ENCODE measurements at places on chromosomes 4 and X.

GRCh38 chrX:39822133-39822748, 275.5 kb downstream of the BCOR start:
- DNase-seq, result no peak

DNA sequence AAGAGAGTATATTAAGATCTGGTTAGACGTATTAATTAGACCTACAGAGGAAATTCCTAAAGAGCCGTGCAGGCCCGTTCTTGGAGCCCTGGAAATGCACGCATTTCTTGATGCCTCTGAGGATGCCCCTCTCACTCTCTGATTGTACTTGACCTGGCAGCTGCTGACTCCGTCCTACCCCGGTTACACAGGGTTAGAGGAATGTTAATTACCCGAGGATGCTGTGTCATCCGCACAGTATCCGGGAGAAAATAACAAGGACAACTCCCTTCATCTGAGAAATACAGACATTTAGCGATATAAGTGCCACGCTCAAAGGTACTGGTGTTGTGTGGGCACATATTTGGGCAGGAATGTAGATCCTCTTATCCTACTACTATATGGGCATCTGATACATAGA, 404.6 kb upstream of the FAT1 start:
- no peak for DNase-seq

GRCh38 chr4:64384237-64385203, 24.7 kb downstream of the TECRL start:
- no peak for DNase-seq

GRCh38 chr4:617644-618641, 7.4 kb upstream of the PDE6B start:
- no peak for DNase-seq

GRCh38 chr4:140653718-140654494, 85.1 kb upstream of the UCP1 start:
- no peak for DNase-seq

- no peak for DNase-seq
These were observed 38.7 kb upstream of the KCTD8 start for GRCh38 chr4:44487341-44487740.

DNA sequence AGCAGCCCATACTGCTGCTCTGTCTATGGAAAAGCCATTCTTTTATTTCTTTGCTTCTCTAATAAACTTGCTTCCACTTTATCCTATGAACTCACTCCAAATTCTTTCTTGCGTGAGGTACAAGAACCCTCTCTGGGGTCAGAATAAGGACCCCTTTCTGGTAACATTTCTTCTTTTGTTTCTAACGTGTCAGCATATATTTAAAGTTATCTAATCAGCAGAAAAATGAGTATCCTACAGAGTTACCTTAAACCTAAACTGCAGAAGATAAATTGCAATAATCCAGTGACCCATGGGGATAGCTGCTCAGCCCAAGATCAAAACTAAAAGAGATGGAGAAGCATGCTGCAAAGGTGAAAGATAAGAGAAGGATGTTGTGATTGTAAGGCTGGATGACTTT, 4.0 kb downstream of the ADH5 start:
- no peak for DNase-seq

DNA sequence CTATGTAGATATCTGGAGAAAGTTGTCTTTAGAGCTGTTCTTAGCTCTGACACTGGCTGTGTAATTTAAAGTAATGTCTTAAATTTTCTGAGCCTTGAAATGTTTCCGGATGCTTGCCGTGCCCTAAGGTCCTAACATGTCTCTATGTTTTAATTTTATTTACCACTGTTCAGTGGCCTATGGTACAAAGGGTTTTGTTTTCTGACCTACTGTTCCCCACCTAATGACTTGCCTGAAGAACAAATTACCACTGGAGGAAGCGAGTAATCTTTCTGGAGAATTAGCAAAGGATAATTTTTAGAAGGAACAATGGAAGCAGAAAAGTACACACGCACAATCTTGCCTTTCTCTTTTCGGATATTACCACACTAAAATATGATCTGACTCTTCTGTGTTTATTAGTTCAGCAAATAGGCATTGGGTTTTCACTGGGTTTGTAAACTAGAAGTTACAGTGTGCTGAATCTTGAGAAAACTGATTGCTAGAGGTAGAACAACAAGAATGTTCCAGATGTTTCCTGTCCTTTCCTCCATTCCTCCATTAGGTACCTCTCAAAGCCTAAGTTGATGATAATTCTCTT, 435.9 kb downstream of the PACRGL start:
- no peak for DNase-seq

DNA sequence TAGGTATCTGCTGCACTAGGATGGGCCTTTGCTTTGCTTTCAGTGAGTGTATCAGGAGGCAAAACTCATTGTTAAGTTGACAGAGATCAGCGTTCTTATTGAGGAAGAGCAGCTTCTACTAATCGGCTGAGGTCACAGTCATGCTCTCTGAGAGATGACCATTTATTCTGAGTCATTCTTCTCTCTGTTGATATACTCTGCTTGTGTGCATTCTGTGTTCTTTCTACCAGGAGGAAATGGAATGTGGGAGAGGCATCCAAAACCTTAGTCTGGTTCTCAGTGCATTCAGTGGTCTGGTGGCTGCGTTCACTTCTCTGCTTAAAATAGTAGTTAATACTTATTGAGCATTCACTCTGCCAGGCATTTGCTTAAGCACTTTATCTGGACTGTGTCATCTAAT, 66.2 kb downstream of the RRAGB start:
- no peak for DNase-seq

- DNase-seq, result no peak
These were observed 113.5 kb upstream of the TMEM164 start for GRCh38 chrX:109889289-109890006.

GRCh38 chr4:98203332-98204235, 57.6 kb upstream of the RAP1GDS1 start:
- DNase-seq, result no peak

GRCh38 chr4:13455411-13455810, 28.7 kb downstream of the RAB28 start:
- DNase-seq, result no peak

DNA sequence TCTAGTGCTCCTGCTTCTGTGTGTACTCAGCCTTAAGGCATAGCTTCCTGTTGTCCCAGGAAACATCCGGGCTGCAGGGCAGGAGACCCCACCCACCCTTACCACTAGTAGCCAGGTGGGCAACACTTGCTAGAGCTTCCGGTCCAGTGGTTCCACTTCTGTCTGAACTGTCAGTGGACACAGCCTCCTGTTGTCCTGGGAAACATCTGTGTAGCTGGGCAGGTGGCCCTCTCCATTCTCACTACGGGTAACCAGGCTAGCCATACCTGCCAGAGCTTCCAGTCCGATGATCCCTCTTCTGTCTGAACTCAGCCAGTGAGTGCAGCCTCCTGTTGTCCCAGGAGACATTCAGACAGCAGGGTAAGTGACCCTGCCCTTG, 372.2 kb downstream of the INPP4B start:
- no peak for DNase-seq

DNA sequence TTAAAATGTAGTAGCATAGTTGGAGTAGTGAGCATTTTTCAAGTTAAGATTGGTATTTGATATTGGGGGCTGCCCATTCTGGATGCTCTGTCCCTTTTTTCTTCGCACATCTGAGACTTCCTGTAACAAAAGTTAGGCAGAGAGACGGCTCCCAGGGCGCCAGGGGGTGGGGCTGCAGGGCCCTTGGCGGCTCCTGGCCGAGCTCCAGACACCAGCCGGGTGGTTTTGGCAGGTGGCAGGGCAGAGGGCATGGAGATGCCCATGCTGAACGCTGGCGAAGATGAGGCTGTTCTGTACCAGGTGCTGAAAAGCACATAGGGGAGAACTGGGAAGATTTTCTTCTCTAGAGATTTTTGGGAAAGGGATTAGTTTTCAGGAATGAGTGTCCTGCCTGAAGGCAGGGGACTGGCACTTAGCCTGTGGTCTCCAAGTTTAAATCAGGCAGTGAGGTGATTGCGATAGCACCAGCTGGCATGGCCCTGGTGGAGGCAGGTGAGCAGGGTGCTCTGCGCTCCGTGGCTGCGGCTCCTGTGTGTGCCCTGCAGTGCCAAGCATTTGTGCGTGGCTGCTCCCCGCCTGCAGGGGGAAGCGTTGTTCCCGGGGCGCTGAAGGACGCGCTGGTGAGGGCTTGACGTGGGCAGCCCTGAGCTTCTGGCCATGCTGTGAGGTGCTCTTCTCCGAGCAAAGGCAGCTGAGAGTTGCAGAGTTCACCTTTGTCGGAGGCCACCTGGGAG, 23.6 kb upstream of the HGFAC start:
- DNase-seq, result no peak

- no peak for DNase-seq
These were observed 128.6 kb upstream of the NPY2R start for GRCh38 chr4:155079871-155080270.

DNA sequence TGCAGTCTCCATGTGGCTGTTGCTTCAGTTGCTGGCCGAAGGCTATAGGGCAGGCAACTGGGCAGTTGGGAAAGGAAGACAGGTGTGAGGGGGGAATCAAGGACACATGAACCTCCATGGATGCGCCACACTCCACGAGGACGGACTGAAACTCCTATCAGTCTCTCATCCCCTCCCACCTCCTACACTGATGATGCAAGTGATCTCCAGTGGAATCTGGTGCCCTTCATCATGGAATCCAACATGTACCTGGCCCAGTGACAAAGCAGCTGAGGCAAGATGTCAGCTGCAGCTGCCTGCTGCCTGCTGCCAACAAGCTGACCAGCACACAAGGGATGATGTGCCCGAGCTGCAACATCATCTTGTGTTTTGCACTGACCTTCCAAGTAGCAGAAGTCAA, 26.0 kb upstream of the MGST2 start:
- no peak for DNase-seq

- DNase-seq, result no peak
These were observed 41.5 kb downstream of the CLCN4 start for GRCh38 chrX:10198254-10198653.

- no peak for DNase-seq
These were observed 342.8 kb downstream of the DHX15 start for GRCh38 chr4:24241511-24241910.

DNA sequence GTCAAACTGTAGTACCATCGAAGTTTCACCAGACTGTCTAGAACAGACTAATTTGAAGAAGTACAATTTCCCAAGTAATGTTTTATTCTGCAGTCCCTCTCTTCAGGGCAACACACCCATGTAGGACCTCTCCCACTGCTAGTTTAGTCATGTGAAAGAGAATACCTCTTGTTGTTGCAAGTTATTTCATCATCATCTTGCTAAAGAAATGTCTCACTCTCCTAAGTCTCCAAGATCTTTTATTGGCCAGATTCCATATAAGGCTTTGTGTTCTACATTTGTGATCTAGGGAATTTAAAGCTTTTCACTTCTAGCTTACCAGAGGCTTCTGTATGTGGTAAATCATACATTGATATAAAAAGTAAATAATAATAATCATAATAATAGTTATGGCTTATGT, 745.3 kb upstream of the MAGEB2 start:
- DNase-seq, result no peak

DNA sequence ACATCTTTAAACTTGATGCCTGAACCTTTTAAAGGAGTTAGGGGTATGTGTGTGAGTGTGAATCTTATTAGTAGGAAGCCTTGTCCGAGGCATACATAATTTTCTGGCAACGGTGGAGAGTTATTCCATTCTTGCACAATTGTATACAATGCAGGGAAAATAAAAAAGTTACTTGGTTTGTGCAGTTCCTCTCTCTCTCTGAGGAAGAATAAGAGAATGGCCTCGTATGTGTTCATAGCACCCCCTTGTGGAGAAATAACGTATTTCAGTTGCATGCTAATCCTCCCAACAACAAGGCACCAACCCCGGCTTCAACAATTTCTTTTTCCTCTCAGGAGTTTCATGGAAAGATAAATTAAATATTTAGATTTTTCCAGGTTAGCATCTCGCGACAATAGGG, 33.7 kb upstream of the FGF13 start:
- DNase-seq, result no peak

DNA sequence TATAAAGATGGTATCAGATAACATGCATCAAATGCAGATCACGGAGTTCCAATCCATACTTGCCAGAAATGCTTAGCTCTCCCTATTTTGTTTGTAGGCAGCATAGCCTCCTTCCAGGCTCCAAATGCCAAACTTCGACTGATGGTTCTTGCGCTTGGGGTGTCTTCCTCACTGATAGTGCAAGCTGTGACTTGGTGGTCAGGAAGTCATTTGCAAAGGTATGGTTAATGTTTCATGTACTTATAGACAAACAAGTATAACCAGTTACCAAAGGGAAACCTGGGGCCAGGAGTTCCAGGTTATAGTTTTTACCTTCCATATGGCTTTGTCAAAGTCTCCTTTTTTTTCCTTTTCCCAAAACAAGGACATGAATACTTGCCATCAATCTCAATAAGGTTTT, 5.3 kb downstream of the CWH43 start:
- no peak for DNase-seq

GRCh38 chrX:118847676-118848075, 24.1 kb downstream of the ZCCHC12 start:
- no peak for DNase-seq

DNA sequence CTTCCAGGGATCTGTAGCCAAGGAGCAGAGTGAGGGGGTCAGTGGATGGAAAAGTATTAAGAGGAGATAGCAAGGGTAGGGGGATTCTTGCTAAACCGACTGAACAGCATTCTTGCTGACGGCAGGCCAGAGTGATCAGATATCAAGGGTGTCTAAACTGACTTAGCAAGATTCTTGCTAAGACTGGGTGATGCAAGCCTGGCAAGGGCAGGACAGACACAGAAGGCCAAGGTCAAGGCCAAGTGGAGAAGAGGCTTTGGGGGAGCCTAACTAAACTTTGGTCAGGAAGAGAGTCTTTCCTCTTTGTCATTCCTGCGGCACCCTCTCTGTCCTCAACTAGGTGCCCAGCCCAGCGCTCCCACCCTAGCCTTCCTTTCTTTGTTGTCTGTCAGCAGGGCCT, 799 bp downstream of the XPNPEP2 start:
- no peak for DNase-seq

DNA sequence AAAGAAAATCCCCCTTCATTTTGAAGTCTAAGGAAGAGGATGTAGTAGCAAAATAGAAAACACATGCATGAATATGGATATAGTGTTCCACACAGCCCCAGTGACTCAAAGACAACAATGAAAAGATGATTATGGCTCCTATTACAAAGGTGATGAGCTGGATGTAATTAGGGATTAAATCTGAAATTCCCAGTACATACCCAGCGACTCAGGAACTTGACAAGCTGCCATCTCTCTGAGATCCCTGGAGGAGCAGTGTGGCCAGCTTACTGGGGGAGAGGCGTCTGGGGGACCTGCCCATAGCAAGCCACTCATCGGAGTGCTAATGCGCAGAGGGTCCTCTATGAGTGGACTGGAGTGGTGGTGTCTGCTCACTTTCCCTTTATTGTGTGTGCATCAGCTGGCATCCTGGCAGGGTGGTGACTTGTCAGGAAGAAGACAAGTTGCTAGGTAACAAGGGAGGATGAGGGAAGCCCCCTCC, 42.7 kb upstream of the MGST2 start:
- no peak for DNase-seq

- no peak for DNase-seq
These were observed 16.9 kb upstream of the LOC101059915 start for GRCh38 chrX:71650333-71650969.

DNA sequence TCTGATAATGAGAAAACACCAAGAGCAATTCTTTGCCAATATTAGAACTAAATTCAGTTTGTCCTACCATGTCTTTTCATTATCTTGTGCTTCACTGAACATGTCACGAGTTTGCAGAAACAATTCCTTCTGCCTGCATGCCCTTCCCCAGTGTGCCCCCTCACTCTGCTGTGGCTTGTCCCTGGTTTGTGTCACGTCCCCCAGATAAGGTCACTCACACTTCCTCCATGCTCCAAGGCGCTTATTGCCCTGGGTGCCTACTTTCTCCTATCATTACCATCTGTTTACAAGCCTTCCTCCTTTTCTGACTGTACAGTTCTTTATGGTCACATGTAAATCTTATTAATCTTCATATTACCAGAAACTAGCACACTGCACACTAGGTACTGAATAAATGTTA, 394.1 kb downstream of the KCNIP4 start:
- DNase-seq, result no peak
